ENCODE measurements at places on chromosomes 1 and 21.

- DNase-seq = no peak
These were observed 120.1 kb downstream of the PRDM2 start for GRCh38 chr1:13820055-13820454.

GRCh38 chr1:32142446-32143301 is 34.8 kb downstream of the KPNA6 start:
- no peak for DNase-seq

DNA sequence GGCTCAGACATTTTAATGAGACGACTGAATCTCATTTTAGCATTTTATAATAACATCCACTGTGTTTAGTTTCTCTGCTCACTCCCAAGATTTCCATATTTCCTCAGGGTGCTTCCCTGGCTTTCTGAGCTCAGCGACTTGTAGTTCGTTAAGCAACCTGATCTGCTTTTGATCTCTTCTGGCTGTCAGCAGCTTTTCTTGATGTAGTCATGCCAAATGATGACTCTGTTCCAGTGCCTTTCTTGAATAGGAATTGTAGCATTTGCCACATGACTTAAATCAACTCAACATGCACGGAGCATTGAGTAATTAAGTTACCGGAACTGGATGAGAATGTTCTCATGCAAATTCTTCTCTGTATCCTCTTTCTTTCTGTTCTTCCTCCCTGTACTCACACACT is 246.1 kb downstream of the FMN2 start:
- DNase-seq = no peak

- no peak for DNase-seq
These were observed 37.7 kb upstream of the VN1R5 start for GRCh38 chr1:247218121-247218651.

DNA sequence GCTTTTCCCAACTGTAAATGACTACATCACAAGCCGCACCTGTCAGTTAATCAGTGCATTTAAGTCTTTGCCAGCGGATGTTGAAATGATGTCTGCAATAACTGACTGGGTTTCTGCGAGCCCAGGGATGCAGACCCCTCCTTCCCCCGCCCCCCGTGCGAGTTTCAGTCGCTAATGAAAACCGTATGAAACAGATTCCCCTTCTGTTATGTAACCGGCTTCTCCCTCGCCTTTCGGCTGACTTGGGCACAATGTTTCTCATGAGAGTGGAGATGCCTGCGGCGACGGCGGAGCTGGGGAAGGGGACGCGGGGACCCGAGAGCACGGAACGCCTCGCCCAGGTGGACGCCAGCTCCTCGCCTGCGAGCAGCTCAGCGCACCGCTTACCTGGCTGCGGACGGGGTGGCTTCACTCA is 753 bp downstream of the KCNJ6 start:
- no peak for DNase-seq
